ENCODE measurements at places on chromosomes 2 and 18.

DNA sequence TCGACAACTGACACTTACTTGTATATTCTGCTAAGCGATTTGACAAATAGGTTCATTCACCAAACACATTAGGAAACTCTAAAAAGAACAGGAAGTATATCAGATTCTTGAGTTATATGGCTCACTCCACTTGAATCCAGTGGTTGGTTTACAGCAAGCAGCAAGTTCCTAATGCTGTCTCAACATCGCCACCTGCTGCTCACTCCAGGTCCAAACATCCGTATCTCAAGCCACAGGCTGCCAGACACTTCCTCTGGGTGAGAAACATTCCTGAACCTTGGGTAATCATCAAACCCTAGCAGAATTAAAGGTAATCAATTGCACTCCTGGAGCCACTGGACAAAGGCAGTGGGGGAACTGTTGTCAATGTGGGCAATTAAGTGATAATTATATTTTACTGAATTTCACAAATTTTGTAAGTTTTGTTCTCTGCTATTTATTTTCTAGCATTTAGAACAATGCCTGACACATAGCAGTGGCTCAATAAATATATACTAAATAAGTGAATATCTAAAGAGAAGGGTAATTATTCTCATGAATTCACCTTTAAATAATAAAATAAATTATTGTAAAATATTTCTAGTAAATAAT, 107.1 kb upstream of the TTN start:
- DNase-seq: peak; percentile 71

DNA sequence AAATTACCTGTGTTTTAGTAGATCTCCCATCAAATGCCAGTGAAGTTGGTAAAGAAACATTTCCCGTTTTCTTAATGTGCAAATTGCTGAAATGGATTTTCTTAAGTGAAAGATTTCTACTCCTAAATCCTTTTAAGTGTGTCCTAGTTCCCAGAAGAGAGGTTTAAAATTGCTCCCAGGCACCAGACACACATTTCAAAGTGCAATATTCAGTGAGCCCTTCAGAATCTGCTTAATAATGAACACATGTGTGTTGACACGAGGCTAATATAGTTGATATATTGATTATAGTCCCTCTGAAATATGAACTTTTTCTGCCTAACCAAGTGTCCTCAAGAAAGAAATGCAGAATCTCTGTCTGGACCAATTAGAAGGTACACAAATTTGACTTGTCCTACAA, 861.7 kb upstream of the CNTNAP5 start:
- DNase-seq: no peak

DNA sequence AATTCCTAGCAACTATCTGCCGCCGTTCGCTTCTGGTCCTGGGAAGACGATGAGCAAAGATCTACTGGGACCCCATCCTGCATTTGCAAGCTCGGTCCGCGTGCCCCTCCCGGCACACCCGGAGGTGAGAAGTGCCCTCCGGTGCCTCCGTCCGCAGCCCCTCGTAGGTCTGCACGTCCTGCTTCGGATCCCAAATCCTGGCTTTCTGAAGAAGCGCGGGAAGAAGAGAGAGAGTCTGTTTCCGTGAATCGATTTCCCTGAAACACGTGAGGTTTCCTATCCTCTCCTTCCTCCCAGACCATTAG, 5.0 kb upstream of the OSR1 start:
- no peak for DNase-seq

DNA sequence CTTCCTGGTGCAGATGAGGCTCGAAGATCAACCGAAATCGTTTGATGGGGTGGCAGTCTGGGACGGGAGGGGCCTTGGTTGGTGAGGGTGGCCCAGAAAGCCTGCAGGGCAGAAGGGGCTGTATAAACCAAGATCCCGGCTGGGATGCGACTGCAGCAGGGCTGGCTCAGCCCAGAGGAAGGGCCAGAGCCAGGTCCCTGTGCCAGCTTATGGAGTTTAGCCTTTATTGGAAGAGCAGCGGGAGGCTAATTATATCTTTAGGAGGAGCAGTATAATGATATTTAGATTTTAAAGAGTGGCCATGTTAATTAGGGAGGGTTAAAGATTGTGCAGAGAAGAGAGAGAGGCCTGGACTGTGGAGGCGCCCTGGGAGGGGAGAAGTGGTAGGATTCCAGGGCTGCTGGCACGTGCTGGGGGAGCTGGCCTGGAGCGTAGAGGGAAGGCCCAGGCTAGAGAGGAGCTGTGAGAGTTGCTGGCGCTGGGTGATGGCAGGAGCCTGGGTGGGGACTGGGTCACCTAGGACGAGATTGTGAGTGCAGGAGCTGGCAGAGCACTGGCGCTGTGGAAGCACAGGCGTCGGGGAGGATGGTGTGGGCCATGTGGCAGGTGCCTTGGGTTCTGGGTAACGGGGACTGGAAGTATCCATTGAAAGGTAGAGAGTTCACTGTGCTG, 25.1 kb downstream of the TRAF3IP1 start:
- no peak for DNase-seq

DNA sequence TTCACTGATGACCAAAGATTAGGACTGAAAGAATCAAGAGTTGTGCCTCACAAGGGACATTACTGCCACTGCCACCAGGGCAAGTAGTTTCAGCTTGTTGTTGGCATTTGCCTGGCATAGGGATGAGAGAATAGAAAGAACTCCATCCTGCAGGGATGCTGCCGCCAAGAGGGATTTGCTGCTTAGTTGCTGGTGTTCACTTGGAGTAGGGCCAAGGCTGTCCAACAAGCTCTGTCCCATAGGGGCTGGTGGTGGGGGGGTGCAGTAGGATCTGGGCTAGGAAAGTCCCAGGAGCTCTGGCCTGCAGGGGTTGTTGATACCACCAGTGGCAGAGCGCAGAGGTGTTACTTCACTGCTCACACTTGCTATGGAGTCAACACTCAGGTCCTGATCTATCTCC, 84.9 kb upstream of the MGAT4A start:
- no peak for DNase-seq

GRCh38 chr2:65775839-65776238, 343.4 kb upstream of the SPRED2 start:
- no peak for DNase-seq

- no peak for DNase-seq
Observed at GRCh38 chr18:31419457-31419932, 28.0 kb upstream of the DSG3 start.

DNA sequence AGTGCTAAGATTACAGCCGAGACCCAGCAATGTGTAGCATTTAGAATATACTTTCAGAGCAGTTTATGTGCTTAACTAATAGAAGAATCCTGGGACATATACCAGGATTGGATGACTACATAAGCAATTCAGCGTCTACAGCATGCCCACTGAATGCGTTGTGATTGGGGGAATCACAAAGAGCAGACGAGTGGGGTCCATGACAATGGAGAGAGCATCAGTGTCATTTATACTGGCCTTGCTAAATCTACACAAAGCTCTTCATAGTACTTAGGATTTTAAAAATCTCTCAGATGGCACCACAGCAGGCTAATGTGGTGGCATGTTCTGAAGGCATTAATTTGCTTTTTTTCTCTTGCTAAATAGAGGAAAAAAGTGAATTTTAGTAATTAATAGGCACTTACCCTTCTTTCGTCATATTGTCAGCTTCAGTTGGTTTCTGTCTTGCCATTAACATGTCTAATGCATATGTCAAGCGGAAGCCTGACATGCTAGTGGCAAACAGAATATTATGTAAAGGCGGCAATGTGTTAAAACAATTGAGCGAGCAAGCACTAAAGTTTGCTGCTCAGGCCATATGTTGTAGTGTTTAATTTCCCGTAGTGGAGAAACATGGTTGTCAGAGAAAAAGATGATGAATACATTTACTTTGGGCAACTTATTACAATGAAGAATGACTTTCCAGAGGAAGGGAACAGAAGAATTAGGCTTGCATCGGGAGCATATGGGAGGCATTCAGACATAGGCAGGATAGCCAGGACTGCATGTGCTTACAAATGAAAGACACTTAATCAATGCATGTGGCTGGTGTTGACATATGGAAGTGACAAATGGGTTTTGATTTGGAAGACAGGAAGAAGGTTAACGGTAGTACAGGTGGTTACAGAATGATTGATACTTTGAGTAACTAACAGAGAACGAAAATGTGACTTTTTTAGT, 145.2 kb downstream of the ICOS start:
- no peak for DNase-seq

DNA sequence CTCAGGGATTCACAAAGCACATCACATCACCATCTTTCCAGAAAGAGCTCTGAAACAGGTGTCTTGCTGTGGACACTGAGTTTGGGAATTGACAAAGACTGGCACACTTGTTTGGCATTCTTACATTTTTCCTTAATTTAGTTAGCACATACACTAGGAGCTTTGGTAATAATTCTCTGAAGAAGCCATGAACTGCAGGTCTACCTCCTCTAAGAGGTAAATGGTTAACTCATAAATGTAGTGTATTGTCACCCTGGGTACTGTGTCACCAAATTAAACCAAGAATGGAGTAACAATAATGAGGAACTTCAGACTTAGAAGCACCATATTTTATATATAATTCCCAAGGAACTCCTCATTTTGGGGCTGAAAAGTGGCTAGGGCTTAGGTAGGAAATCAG, 22.6 kb downstream of the EIF4E2 start:
- DNase-seq: no peak

- DNase-seq: no peak
Observed at GRCh38 chr2:220006152-220006621, 378.8 kb downstream of the SLC4A3 start.

- DNase-seq: no peak
Observed at GRCh38 chr2:129708221-129708967, 271.1 kb upstream of the RAB6C start.

GRCh38 chr2:37632310-37632709, 39.1 kb downstream of the CDC42EP3 start:
- no peak for DNase-seq

DNA sequence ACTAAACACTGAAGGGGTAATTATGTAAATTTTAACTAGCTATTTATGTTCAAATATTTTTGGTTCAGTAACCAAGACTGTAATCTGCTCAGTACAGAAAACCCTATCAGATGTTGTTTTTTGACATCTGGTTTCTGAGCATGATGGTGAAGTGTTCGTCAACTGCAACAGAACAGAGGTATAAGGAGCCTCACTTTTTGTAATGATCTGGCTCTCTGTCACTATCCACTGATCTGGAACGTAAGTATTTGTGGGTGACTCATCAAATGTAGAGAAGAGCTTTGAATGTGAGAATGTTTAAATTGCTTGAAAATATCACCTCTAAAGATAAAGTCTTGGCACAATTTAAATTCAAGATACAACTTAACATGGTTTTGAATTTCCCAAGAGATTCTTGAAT, 213.6 kb upstream of the FAM98A start:
- DNase-seq: no peak

- peak; percentile 83 for DNase-seq
Observed at GRCh38 chr2:61764035-61764800, 89.6 kb downstream of the FAM161A start.
